Smooth muscle cell of the brain vasculature (primary cell): ENCODE measurements at places on chromosomes 11 and 22.
A peak's percentile ranks its signal among the peaks of the same experiment; 100 is the strongest.

DNA sequence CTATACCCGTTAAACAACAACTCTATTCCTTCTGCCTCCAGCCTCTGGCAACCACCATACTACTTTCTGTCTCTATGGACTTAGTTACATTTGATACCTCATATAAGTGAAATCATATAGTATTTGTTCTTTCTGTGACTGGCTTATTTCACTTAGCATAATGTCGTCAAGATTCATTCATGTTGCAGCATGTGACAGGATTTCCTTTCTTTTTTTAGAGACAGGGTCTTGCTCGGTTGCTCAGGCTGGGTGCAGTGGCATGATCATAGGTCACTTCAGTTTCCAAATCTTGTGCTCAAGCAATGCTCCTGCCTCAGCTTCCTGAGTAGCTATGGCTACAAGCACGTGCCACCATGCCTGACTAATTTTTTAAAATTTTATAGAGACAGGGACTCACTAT is 29.4 kb upstream of the SORL1 start:
- no peak for DNase-seq

DNA sequence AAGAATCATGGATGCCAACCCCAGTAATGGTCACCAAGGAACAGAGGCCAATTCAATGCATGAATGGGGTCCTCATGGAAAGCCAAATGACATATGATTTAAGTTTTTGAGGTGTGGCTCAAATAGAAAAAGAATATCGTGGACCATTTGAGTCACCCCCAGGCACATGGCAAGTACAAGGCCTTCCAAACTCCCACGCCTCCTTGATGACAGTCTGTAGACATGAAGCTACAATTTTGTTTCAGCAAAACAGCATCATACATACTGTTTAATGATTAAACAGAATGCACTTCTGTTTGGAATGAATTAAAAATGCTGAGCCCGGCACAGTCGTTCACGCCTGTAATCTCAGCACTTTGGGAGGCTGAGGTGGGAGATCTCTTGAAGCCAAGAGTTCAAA is 7.4 kb downstream of the FADD start:
- no peak for DNase-seq

GRCh38 chr22:43338766-43339345 is 4.3 kb downstream of the SCUBE1 start:
- DNase-seq = no peak

DNA sequence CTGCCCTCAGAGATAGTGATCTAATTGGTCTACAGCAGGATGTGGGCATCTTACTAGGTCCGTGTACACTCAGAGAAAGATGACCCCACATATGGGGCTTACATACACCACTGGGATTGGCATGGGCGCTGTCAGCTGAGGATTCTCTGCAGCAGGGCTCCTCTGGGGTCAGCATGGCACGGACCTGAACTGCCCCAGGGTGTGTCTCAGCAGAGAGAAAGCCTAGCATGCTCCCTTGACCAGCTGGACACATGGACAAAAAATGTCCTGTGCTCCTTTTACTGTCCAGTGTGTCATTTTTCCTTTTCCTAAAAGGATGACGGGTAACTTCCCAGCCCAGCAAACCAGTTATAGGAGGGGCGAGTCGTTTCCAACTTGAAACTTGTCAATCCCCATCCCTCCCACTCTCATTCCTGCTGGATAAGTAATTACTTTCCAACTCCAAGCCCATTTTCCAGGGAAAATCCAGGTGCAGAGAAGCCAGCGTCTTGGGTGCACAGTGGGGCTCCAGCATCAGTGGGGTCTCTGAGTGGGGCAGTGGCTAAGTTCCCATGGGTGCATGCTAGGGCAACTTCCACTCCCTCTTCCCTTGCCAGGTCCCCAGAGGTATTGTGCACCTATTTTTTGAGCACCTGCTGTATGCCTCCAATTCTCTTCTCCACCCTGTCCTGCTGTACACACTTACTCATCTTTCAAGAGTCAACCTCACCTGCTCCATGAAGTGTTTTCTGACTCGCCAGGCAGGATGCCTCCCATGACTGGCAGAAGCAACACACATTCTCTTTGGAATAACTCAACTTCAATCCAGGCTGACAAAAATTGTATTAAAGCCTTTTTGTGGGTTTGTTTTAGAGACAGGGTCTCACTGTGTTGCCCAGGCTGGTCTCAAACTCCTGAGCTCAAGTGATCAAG is 5.0 kb downstream of the VSTM5 start:
- DNase-seq = no peak

GRCh38 chr11:106468086-106468485 is 390.6 kb downstream of the AASDHPPT start:
- DNase-seq = no peak

DNA sequence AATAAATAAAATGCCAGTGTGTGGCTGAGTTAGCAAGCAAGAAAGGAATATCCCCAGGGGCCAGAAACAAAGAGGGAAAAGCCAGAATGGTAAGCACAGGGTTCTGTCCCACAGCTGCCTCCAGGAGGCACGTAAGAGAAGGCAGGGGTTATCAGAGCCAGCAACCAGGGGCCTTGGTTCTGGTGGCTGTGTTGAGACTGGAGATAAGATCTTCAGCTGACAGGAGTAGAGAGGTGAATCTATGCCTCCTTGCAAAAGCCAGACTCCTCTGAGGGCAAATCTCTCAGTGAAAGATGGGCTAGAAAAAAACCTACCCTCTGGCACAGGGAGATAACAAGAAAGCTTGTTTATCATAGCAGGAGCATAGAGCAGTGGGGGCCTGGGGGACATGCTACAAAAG is 29.8 kb upstream of the NFAM1 start:
- DNase-seq = no peak

GRCh38 chr11:69309631-69310280 is 15.8 kb downstream of the MYEOV start:
- no peak for DNase-seq

- no peak for DNase-seq
Observed at GRCh38 chr22:48380016-48380665, 1447.5 kb downstream of the BRD1 start.

DNA sequence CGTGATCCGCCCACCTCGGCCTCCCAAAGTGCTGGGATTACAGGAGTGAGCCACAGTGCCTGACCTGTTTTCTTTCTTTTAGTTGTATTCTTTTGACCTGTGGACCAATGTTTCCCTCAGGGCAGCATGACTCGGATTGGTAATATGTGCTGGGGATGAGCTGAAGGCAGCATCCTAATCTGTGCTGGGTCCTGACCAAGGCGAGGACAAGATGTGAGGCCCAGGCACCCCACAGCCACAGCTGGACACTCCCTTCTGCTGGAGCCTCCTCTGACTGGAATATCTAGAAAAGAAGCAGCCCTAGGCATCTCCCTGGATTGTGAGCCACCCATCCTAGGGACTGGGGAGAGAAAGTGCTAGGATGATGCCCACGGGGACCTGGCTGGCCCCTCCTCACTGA is 105.4 kb downstream of the PDE2A start:
- no peak for DNase-seq

DNA sequence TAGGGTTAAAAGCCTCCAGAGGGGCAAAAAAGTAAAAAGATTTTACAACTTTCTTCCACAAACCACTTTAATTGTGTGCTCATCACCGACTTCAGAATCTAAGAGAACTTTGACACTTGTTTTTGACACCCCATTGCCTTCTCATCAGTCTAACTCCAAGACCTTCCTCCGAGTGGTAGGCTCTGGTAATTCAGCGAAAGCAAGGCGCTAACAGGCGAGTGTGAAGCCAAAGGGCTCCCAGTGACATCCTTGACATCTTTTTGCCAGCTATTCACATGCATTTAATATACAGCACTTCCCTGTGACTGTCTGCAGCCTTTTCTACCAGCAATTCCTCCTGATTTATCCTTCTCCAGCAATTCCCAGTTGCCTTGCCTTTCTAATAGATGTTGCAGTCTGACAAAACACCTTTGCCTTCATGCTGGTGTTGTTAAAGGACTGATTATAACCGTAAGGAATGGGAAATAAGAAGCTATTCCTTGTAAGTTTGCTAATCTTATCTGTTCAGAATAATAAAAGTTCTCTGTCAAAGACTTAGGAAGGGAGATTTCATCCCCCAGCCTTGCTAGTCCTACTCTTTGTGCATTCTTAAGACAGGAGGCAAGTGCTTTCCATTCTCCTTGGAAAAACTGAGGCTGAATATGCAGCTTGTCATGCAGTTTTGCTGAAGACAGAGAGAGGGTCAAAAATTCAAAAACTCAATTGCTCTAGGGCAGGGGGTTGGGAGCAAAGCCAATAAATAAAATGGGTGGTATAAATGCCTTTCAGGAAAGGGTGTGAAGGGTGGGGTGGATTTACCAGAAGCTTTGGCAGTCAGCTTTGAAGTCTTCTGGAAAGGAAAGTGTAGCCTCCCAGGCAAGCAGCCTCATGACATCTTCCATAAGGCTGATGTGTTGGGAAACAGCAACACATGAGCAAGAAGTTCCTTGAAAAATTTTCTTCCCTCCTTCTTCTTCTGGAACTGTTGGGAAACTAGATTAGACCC is 39.1 kb downstream of the SNX19 start:
- no peak for DNase-seq

- DNase-seq = no peak
Observed at GRCh38 chr11:33515347-33515746, 185.3 kb downstream of the C11orf91 start.

DNA sequence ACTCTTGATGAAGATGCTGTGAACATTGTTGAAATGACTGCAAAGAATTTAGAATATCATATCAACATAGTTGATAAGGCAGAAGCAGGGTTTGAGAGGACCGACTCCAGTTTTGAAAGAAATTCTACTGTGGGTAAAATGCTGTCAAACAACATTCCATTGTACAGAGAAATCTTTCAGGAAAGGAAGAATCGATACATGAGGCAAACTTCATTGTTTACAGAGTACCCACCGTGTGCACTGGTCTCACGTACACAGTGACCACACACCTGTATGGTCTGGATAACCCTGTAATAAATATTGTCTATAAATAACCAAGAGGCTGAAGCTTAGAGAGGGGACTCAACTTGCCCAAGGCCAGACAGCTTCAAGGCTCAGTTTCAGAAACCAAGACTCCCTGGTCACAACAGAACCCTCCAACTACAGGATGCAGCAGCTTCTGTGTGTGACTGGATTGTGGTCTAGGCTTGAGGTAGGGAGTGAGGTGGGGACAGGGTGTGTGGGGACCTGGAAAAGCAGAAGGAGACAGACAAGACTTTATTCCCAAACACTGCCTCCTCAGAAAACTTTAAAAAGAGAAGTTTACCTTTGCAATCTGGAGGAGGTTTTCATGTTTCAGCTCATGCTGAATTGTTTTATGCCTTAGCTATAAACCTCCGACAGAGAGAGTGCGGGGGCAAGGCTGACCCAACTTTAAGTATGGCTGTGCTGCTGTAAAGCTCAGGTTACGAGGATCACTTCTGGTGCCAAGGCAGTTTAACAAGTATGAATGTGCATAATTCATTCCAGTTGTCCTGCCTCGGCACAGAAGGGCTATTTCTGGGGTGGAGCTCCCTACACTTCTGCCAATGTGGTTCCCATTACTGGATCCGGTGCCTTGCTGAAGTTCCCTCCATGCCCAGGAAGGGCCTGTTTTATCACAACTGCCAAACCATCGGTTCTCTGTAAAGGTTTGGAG is 372.6 kb upstream of the NARS2 start:
- DNase-seq = no peak

- DNase-seq = no peak
Observed at GRCh38 chr22:27443306-27443705, 358.2 kb downstream of the MN1 start.

- no peak for DNase-seq
Observed at GRCh38 chr22:29817724-29818123, 20.4 kb downstream of the ASCC2 start.

- DNase-seq = no peak
Observed at GRCh38 chr22:23073526-23074229, 3.4 kb downstream of the GNAZ start.

GRCh38 chr11:14118072-14118471 is 155.5 kb downstream of the SPON1 start:
- DNase-seq = no peak

- no peak for DNase-seq
Observed at GRCh38 chr11:44557464-44557863, 8.0 kb upstream of the CD82 start.

DNA sequence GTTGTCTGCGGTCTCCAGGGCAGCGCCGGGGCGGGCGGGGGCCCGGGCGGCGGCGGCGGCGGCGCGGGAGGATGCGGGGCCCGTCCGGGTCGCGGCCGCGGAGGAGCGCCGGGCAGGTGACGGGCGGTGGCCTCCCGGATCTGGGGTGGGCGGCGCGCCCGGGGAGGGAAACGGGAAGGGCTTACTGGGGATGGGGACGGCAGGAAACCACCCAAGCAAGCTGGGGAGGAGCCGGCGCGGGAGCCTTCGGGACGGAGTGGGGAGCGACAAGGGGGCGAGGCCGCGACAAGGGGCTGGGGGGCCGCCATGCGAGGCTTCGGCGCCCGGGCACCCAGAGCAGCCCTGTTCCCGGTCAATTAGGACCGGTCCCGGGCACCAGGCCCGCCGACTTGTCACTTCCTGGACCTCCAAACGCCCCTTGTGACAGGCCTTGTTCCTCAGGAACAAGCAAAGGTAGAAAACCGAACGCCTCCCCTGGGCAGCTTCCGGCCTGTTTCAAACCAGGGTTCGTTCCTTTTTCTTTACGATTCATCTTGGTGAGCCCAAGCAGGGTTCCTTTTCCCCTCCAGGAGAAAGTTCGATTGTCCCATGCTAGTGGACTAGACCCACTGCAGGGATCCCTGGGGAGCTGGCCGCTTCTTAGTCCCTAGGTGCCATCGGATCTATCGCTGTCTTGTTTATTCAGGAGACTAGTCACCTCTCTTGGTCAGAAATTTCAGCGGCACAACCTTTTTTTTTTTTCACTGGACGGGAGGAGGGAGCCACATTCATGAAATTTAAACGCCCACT is 492 bp downstream of the JHY start:
- no peak for DNase-seq

- no peak for DNase-seq
Observed at GRCh38 chr11:128893578-128894285, 2.6 kb downstream of the KCNJ5 start.

- peak; percentile 94 for DNase-seq
Observed at GRCh38 chr11:65420979-65421793, 1.4 kb upstream of the NEAT1 start.

- no peak for DNase-seq
Observed at GRCh38 chr11:81197396-81197795, 1536.3 kb downstream of the FAM181B start.

DNA sequence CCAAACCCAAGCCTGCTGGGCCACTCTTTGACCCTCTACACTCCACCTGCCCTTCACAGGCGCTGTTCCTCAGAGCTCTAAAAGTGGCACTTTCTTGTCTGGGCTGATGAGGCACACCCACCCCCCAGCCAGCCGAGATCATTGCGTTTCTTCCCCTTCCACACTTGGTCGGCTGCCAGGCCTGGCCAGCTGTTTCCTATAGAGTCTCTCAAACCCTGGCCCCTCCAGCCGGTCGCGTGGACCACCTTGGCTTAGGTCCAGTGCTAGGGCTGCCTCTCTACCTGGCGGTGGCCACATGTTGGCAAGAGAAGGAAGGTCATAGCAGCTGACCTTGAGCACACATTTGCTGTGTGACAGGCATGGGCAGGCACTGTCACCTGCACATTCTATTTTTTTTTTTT is 60.6 kb downstream of the PPP6R2 start:
- no peak for DNase-seq

DNA sequence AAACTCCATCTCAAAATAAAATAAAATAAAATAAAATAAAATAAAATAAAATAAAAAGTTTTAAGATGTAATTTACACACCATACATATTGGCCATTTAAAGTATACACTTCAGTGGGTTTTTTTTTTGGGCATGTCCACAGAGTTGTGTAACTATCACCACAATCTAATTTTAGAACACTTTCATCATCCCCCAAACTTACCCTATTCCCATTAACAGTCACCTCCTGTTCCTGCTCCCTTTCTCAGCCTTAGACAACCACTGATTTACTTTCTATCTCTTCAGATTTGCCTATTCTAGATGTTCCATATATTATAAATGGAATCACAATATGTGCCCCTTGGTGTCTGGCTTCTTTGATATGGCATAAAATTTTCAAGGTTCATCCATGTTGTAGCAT is 4.6 kb upstream of the ACER3 start:
- no peak for DNase-seq
